ENCODE measurements at places on chromosomes 13 and 19.

DNA sequence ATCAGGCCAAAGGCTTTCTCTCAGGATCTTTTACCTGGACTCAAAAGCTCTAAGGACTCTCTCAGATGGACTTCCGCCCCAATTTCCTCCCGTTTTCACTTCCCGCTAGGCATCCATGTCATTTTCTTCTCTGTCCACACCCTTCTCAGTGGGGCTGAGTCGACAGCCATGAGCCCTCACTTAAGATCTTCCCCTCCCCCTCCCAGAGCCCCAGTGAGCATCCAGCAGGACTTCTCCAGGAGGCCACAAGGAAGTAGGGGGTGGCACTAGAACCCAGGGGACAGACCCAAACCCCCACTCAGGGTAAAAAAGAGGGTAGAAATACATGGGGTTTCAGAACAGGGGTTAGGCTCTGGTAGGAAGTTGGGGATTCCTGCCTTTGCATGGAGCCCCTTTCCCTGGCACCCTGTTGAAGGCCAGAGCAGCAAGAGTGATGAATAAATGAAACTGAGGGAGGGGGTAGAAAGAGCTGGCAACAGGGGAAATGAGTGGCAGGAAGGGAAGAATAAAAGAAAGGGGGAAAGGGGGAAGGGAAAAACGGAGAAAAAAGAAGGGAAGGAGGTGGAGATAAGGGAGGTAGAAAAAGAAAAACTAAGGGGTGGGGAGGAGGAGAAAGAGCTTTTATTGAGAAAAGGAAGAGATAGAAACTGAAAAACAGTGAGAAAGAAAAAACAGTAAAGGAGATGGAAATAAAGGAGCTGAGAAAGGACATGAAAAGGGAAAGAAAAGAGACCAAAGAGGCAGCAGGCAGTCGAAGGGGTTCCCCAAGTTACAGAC lies 42.3 kb downstream of the DEDD2 start:
- DNase-seq = no peak

- no peak for DNase-seq
These were observed 35.4 kb downstream of the WDFY2 start for GRCh38 chr13:51619614-51620013.

GRCh38 chr19:8163759-8164158 lies 14.4 kb upstream of the FBN3 start:
- no peak for DNase-seq

DNA sequence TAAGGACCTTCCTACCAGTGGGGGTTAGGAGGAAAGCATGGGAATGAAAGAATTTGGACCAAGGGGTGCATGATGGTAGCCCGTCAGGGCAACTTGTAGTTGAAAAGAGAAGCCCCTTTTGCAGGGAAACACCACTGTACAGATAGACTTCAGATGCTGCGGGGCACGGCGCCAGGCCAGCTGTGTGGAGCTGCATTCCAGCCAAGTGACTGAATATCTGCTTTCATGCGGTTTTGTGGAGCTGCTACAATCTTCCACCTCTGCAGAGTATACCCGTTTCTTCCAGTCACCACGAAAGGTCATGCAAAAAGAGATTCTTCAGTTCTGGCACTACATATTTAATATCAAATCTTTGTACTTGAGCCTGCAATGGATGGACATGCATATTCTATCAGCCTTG lies 104.7 kb downstream of the RGCC start:
- DNase-seq = no peak

DNA sequence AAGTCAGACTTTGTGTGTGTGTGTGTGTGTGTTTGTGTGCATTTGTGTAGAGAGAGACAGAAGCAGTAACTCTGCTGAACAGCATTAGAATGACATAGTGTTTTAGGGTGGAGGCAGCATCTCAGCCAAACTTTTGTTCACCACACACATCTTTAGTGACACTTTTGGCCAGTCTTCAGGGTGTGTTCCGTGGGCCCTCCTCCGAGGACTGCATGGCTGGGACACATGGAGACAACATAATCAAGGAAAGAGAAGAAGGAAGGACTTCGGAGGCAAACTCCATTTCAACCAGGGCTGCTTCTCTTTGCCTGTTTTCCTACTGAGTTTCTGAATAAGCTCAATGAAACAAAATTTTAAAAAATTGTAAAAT lies 205.1 kb downstream of the LHFPL6 start:
- no peak for DNase-seq

- peak; percentile 89 for DNase-seq
These were observed 15.7 kb downstream of the RANBP3 start for GRCh38 chr19:5961969-5962945.

GRCh38 chr19:20162821-20163220 lies 4.2 kb upstream of the ZNF486 start:
- peak; percentile 42 for DNase-seq

- no peak for DNase-seq
These were observed 150.9 kb downstream of the URI1 start for GRCh38 chr19:30092721-30093569.

- DNase-seq = no peak
These were observed 12.4 kb upstream of the ZNF486 start for GRCh38 chr19:20154636-20155035.

- no peak for DNase-seq
These were observed 9.3 kb downstream of the SAFB start for GRCh38 chr19:5632241-5632612.

DNA sequence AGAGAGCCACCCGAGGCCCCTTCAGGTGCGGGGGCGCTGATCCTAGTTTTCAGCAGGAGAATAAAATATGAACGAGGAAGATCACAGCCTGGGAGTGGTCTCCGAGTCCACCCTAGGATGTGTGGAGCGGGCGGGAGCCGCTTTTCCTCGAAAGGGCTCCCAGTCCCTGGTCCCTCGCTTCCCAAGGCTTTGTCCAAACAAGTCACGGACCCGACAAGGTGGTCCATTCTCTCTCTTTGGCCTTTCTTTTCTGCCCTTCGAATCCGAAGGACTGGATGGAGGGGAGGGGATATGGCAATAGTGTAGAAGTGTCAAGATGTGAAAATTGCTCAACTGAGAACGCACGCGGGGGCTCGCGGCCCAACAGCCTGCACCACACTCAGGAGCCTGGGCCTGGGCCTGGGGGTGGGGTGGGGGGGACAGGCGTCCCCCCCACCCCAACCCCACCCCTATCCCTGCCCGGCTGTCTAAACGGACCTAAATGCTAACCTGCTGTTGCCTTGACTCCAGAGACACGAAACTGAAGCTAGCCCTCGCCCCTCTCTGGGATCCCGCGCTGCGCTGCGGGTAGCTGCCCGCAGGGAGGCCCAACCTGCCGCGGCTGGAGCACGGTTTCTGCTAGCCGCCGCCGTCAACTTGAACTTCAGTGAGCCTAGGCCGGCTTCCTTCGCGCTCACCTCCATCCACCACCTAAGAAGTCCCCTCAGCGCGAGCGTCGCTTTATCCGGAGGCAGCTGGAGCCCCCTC lies 7.1 kb downstream of the ZIC2 start:
- DNase-seq = no peak

DNA sequence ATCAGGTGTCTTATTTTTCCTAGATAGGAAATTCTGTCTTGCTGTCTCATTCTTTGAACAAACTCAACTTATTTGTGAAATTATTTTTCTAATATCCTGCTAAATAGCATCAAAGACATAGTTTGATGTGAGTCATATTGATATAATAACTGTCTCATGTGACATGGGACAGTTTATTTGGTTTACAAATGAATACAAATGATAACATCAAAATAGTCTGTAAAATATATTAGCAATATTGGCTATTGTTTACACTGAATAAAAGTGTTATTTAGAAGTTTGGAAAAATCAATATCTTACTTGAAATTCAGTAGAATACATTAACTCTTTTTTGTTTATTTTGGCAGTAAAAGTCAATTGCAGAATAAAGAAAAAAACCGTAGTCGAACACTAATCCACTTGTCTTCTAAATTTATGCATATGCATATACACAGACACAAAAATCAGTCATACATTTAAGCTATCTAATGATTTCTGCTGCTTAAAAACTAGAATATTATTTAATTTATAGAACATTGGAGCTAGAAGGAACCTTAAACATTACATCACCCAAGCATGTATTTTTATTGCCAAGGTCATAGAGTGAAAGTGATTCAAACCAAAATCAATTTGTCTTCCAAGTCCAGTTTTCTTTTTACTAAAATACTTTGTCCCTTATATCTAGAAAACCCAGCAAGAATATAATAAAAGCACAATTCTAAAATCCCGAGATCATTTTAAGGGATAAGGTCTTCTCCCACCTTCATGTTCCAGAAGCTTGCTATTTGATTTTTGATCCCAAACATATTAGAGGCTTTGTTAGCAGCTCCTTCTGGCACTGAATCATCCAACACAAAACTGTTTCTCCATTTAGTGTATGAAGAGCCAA lies 776.5 kb upstream of the SLITRK1 start:
- DNase-seq = no peak
